Putamen (tissue), 1 donor: ENCODE measurements at places on chromosomes 11 and 22.

GRCh38 chr22:36329254-36330078 lies 58.3 kb downstream of the MYH9 start:
- no peak for DNase-seq

DNA sequence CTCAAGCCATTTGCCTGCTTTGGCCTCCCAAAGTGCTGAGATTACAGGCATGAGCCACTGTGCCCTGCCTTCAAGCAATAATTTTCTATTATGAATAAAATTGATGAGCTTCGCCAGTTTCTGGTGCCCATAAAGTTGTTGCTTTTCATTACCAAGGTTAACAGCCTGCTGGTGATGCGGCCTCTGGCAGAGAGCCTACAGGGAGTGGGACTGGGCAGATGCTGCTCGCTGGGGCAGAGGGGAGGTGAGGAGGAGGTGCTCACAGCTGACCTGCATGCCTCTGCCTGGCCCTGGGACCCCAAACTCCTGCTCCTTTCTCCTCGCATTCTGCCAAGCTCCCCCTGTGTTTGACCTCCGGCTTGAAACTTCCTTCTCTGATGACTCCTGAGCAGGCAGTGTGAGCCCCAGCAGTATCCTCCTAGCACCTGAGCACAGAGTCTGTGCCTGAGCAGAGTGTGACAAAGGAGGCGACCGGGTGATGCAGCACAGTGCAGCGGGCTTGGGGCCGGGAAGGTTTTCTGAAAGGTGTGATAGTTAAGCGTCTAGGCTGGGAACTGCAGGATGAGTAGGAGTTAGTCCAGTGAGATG lies 56.1 kb upstream of the B3GAT1 start:
- DNase-seq: no peak

DNA sequence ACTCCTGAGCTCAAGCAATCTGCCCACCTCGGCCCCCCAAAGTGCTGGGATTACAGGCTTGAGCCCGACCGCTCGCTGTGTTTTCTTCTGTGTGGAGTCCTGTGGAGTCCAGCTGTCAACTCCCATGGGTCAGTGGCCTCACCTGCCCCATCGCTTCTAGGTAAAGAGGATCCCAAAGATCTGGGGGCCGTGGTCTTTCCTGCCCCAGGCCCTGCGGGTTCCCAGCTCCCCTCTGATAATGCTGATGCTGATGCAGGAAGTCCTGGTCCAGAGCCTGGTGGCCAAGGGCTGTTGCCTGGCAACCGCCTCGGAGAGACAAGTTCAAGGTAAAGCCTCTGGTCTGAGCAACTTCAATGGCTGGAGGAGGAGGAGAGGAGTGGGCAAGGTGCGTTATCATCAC lies 9.6 kb downstream of the SSTR3 start:
- no peak for DNase-seq

DNA sequence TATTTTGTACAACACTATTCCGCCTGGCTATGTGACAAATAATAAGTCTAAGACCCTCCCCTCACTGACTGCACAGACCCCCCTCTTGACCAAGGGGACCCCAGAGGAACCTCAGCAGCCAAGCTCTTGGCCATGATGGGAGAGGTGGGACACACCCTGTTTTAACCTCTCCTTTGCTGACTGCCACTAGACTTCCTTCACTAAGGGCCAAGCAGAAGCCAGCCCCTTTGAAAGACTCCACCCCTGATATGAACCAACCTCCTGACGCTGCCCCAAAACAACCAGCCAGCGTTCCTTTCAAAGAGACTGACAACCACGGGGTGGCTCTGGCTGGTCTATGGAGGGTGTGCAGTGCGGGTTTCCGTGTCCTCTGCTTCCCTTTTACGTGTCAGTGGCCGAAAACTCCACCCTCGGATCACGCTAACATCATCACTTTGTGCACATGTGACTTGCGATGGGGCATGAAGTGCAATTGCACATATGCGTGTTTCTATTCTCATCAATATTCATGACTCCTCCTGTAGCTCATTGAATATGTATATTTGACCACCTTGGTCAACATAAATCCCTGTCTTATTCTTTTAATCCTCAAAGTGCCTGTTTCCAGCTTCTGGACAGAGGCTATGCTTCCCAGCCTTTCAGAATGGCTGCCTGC lies 643.9 kb downstream of the TBC1D22A start:
- DNase-seq: no peak

DNA sequence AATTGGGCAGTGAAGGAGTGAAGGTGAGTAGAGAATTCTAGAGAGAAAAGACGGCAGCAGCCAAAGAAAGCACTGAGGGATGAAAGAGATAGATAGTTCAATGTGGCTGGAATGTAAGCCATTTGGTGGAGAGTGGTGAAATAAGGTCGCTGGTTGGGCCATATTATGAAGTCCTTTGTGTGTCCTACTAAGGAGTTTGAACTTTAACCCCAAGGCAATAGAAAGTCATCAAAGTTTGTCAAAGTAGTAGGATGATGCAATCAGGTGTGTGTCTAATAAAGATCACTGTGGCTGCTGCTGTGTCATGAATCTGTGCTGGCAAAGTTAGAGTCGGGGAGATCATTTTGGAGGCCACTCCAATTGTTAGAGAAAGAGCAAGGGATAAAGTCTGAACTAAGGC lies 18.7 kb downstream of the RNF121 start:
- DNase-seq: no peak

DNA sequence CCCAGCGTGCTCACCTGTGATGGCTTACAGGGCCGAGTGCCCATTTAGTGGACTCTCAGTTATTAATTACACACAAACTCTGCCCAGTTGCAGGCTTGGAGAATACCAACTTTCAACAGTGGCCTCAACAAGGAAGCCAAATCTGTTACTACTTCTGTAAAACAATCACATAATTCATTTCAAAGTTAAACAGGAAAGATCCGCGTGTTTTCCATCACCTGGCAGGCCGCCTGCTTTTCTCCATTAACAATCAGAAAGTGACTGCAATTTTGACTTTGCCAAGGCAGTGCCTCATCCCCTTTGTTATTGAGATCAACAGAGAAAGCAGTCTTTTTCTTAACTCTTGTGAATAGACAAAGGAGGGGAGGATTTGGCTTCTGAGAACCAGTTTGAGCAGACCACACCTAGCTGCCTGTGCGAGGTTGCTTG lies 77.7 kb downstream of the BARX2 start:
- DNase-seq: no peak

DNA sequence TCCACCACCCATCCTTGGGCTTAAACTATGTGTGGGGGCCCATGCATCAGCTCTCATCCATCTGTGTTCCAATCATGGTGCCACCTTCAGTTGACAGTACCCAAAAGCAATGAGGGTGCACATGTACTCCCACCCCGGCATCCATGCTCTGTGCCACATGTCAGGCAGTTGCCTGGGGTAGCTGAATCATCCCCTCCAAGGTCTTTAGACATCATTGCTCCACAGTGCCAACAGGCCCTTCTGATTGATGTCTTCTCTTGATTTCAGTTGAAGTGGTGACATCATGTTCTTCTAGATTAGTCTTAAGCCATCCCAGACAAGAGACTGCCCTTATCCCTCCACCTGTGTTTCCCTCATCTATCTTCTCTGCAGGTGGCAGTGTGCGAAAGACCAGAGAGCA lies 42.5 kb downstream of the TMPRSS5 start:
- no peak for DNase-seq

DNA sequence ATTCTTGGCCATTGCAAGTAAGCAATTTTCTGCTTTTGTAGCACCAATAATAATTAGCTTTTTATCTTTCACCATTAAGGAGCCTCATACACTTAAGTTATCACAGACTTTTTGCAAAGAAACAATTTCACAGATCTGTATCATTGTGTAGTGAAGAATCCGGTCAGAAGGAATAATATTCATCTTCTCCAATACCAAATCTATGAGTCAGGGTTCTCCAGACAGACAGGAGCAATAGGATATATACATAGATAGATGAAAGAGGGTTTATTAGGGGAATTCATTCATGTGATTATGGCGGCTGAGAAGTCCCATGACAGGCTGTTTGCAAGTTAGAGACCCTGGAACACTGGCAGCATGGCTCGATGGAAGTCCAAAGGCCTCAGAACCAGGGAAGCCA lies 82.9 kb upstream of the UBASH3B start:
- DNase-seq: no peak

DNA sequence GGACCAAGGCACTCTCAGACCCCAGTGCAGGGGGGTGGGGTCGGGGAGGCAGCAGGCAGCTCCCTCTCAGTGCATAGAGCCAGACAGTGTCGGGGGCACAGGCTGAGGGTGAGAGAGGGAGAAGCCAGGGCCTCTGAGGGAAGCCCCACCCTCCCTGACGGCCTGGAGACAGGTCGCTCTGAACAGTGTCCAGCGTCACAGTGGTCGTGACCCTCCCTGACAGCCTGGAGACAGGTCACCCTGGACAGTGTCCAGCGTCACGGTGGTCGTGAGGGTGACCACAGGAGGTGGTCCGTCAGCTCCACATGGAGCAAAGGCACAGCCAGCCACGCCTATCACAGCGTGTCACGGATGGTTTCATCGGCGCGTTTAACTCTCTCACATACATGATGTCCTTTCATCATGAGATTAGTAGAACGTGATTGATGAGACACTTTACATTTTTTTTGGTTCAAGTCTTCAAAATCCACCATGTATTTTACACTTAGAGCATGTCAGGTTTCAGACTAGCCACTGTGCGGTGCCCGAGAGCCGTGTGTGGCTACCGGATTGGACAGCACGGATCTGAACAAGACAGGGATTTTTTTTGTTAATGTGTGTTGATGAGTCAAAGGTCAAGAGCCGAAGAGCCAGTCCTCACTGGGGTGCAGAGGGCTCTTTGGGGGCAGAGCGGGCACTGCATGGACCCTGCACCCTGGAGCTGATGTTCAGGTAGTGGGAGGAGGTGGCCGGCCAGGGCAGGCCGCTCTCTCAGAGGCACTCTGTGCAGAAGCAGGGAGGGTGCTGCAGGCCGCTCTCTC lies 23.9 kb upstream of the PANX2 start:
- DNase-seq: peak; percentile 77

GRCh38 chr11:102389253-102389652 lies 42.2 kb downstream of the BIRC2 start:
- no peak for DNase-seq

- no peak for DNase-seq
These were observed 49.8 kb upstream of the PLET1 start for GRCh38 chr11:112310419-112310818.

DNA sequence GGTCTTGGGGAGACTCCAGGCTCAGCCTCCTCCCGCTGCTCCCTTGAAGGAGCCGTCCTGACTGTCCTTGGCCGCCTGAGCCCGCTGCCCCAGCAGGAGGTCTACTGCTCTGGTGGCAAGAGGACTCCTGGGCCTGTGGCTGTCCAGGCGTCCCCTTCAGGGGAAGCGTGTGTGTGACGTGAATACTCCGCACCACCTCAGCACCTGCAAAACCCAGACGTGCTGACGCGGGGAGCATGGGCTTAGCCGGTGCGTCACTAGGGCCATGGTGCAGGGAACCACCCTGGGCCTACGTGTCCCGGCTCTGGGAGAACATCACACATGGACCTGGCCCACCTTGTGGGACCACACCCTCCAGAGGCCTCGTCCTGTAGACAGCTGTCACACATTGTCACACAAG lies 30.2 kb upstream of the BRSK2 start:
- no peak for DNase-seq

DNA sequence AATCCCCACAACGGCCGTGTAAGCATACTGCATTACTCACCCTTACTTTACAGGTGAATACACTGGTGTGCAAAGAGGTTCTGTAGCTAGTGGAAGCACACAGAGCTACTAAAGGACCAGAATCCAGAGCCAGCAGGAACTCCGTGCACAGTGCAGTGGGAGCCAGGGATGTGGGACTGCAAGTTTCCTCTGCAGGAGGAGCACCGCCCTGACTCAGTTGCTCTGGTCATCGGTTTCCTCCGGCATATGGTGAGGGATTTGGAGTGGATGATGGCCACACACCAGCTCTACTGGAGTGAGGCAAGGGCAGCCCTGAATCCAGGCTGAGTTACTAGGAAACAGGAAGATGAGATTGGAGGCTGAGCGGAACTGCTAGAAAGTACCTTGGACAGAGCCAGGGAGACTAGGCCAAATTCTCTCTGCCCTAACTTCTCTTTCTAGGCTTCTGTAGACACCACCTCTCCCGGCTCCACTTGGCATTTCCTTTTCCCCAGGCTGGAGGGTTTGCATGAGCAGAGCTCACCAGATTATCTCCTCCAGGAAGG lies 18.2 kb upstream of the C22orf42 start:
- DNase-seq: no peak

- no peak for DNase-seq
These were observed 104.4 kb downstream of the MPPED2 start for GRCh38 chr11:30481796-30482195.

GRCh38 chr11:581342-581741 lies 5.1 kb downstream of the PHRF1 start:
- DNase-seq: no peak

- DNase-seq: no peak
These were observed 72.4 kb upstream of the ISX start for GRCh38 chr22:34993548-34993947.

GRCh38 chr22:39457556-39458443 lies 988 bp downstream of the MGAT3 start:
- DNase-seq: no peak

DNA sequence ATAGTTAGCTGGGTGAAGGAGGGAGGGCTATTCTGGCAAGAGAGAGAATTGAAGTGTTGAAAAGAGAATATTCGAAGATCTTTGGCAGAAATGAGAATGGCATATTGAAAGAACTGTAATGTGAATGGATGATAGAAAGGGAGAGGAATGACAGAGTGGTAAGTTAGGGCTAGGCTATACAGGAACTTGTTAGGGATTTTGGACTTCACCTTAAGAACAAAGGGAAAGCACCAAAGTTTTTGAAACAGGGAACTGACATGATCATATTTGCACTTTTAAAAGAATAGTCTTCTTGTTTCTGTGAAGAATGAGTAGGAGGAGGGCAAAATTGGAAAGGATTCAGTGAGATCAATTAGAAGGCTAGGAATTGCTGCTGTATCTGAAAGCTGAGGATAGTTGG lies 119.3 kb downstream of the METTL15 start:
- DNase-seq: no peak

DNA sequence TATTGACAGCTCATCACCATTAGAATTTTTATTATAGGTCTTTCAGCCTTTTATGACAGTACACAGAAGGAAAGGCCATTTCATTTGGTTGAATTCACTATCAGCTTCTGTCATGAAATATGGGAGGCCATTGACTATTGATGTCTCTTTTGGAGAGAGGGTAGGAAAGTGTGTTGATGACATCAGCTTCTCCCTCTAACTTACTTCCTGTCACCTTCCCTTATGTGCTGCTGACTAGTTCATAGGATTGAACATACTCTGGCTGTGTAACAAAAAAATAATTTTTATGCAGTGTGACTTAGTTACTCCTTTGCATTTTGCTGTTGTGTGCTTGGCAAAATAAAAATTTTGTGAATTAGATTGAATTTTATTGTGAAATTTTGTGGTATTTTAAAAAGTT lies 769.2 kb downstream of the METTL15 start:
- no peak for DNase-seq
